Prostate gland (tissue), 2 donors: ENCODE measurements at places on chromosomes 5 and 9. TPM values are rescaled to one million over a fixed set of nuclear protein-coding genes. Genes with fewer than 3 reads are reported as not detected.

GRCh38 chr9:105339849-105340248 is 95.4 kb downstream of the SLC44A1 start:
- no peaks in the 10 kb centered on the region for H3K27me3 ChIP-seq
- no peaks in the 10 kb centered on the region for H3K36me3 ChIP-seq
- H3K4me1 ChIP-seq = no peaks in the 10 kb centered on the region

DNA sequence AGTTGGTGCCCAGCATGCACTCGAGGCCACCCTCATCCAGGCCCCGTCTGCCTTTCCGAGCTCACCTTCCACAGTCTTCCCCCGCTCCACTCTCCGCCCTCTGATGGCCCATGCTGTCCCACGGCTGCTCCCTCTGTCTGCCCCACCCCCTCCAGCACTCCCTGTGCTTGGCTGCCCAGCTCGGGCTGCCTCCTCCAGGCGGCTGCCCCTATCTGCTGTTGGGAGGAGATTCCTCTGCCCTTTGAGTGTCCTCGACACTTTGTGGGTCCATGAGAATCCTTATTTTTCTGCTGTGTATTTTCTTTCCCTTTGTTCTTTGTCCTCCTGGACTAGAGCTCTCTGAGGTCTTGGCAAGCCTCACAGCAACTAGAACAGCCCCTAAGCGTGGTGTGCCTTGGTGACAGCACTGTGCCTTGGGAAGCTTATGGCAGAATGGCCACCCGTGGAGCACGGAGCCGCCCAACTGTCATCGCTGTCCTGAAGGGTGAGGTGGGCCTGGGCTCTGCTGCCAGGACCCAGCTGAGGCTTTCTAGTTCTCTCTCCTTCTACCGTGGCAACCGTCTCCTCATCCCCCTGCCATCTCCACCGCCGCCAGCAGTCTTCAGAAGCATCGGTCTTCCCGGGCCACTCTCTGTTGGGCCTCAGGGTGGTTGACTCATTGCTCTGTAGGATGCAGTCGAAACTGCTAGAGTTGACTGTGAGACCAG is 5.2 kb downstream of the NTMT1 start:
- no peak overlapping the region for H3K27ac ChIP-seq
- peaks cover 17% of the 10 kb centered on the region for H3K4me1 ChIP-seq
- no peak for DNase-seq
- H3K27me3 ChIP-seq = no peaks in the 10 kb centered on the region

The GIN1 gene
- 7.2 TPM for total RNA-seq

DNA sequence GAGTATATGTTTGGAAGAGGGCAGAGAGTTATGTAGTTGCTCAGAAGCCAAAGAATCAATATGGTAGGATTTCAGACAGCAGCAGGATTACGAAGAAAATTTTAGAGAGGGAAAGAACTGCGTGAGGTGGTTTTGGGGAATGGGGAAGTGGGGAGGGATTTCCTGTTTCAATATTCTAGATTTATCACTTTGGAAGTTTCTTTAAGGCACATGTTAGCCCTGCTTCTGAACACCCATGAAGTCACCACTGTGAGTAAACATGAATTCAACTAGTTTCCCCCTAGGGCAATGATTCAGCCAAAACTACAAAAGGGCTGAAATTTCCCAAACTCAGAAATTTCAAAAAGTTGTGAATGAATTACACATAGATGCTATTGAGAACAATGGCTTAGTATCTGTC is 132.2 kb downstream of the EBF1 start:
- no peak overlapping the region for H3K27ac ChIP-seq
- no peaks in the 10 kb centered on the region for H3K4me1 ChIP-seq
- H3K36me3 ChIP-seq = no peaks in the 10 kb centered on the region
- H3K4me3 ChIP-seq = no peak overlapping the region
- no peaks in the 10 kb centered on the region for H3K27me3 ChIP-seq
- DNase-seq = no peak

DNA sequence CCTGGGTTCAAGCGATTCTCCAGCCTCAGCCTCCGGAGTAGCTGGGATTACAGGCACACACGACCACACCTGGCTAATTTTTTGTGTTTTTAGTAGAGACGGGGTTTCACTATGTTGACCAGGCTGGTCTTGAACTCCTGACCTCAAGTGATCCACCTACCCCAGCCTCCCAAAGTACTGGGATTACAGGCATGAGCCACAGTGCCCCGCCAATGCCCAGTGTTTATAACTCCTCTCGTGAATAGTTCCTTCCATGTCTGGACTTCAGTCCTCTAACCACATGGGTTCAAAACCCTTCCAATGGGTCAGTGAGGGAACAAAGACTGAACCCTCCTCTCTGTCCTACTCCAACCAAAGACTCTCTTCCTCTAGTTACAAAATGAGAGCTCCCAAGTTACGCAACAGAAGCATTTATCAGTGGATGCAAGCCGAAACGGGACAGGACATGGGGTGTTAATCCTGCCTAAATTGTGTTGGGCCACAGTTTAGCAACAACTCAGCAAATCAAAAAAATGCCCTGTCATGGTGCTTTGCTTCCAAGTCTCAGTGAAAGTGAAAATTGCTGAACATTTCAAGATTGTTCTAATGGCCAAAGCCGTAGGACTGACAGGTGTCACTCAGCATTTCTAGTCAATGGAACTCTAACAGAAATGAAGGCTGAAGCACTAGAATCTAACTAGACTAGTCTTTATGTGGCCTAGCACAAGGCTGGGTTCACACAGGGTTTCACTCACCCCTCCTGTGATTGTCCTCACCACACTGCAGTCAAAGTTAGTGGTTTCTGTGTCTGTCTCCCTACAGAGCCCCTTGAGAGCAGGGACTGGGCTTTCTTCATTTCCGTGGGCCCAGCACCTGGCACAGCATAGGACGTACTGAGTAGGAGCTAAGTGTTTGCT is 3.2 kb upstream of the TMEM245 start:
- H3K27ac ChIP-seq = no peak overlapping the region
- no peaks in the 10 kb centered on the region for H3K4me1 ChIP-seq
- DNase-seq = no peak
- H3K4me3 ChIP-seq = no peak overlapping the region
- H3K36me3 ChIP-seq = no peaks in the 10 kb centered on the region

GRCh38 chr9:128643519-128644300 is 12.9 kb downstream of the DYNC2I2 start:
- no peak overlapping the region for H3K4me3 ChIP-seq
- DNase-seq = no peak
- no peaks in the 10 kb centered on the region for H3K27me3 ChIP-seq
